ENCODE measurements at places on chromosomes 2 and 18. TPM values are rescaled to one million over a fixed set of nuclear protein-coding genes. Genes with fewer than 3 reads are reported as not detected.

GCA gene
- 15.2 TPM for total RNA-seq

ANKRD62 gene
- total RNA-seq, result 13.0 TPM

KYNU gene
- total RNA-seq, result 0.78 TPM

LYG2 gene
- total RNA-seq, result not detected

PASK gene
- 15.8 TPM for total RNA-seq

CXCR2 gene
- total RNA-seq, result not detected

GPR45 gene
- total RNA-seq, result not detected

All from body of pancreas (tissue), 4 donors.